ENCODE measurements at places on chromosomes 4 and X.

DNA sequence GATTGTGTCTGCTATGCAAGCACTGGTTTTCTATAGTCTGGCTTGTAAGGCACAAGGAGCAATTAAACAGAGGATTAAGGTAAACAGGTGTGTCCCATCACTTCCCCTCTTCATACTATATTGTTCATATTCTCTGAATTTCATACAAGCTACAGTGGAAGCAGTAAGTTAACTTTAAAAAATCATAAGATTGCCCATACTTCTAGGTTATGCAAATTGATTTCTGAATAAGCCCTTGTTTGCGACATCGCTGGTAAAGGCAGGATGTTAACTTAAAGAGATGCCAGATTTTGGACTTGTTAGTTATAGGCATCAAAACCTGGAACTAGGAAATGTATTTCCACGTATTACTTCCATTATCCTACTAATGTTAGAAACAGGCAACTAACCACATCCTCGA, 1.0 kb upstream of the TMEM131L start:
- DNase-seq: no peak

DNA sequence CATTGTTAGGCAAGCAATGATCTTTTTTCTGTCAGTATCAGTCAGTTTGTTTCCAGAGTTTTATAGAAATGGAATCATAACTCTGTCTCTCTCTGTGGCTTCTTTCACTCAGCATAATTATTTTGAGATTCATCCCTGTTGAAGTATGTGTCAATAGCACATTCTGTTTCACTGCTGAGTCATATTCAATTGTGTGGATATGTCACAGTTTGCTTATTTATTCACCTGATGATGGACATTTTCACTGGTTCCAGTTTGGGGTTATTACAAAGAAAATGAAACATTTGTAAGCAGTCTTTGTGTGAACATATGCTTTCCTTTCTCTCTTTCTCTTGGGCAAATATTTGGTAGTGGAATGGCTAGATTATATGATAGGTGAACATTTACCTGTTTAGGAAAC, 10.2 kb upstream of the ZNF718 start:
- no peak for DNase-seq

DNA sequence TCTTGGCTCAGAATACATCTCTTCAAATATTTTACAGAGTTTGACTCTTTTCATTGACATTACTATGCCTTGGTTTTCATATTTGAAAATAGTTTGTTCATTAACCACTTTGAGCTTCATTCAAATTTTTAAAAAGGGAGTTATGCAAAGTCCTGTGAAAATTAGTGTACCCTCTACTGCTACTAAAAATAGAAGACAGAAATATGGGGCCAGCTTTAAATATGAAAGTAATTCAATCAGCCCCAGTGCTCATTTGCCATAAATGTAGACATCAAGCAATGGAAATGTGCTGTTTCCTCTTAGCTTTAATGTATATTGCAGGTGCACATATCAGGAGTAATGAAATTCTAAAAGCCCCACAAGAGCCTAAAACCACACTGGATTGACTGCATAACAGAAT, 218.7 kb downstream of the SPATA18 start:
- no peak for DNase-seq

- no peak for DNase-seq
These were observed 120.0 kb downstream of the RAB28 start for GRCh38 chr4:13364172-13364571.

DNA sequence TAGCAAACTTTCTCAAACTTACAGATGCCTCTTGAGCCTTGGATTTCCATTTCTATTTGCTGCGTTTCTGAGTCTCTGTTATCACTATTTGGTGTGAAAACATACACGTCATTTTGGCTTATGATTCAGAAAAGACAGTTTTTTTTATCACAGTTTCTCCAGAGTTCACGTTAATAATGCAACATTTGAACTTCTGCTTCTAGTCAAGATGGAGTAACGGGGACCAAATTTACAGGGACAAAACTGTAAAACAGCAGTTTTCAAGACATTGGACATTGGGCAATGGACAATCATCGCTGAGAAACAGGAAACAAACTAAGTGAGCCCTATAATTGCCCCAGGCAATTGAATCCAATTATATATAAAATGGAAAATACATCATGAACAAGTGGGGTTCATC, 36.2 kb upstream of the TASL start:
- DNase-seq: no peak

GRCh38 chr4:143616771-143617170, 83.7 kb downstream of the FREM3 start:
- DNase-seq: no peak

GRCh38 chrX:109140463-109140862, 341.4 kb downstream of the GUCY2F start:
- no peak for DNase-seq

- no peak for DNase-seq
These were observed 735.8 kb downstream of the RPA4 start for GRCh38 chrX:97619499-97619898.

GRCh38 chr4:2592572-2592971, 56.1 kb downstream of the FAM193A start:
- DNase-seq: no peak

GRCh38 chr4:37381040-37381668, 136.6 kb downstream of the NWD2 start:
- DNase-seq: no peak

GRCh38 chr4:97414161-97414560, 729.1 kb downstream of the STPG2 start:
- no peak for DNase-seq

DNA sequence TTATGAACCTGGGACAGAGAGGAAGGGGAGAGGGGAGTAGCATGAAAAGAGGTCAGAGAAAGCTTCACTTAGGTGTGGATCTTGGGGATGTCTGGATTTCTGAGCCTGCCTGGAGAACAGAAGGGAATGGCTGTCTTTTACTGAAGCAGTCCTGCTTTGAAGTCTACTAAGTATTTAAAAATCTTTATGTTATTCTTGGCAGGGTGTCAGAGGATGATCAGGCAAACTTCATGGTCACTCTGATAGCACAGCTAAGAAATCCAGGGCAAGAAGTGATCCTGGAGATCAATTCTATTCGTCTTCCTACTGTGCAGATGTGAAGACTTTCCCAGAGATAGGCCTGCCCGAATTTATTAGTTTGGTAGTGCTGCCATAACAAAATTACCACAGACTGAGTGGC, 464.4 kb upstream of the BOD1L1 start:
- DNase-seq: no peak

GRCh38 chrX:111886678-111887077, 10.7 kb downstream of the TRPC5OS start:
- DNase-seq: no peak

- no peak for DNase-seq
These were observed 53.4 kb downstream of the TNIP2 start for GRCh38 chr4:2702770-2703169.

GRCh38 chr4:10015140-10015753, 6.0 kb downstream of the SLC2A9 start:
- DNase-seq: no peak

DNA sequence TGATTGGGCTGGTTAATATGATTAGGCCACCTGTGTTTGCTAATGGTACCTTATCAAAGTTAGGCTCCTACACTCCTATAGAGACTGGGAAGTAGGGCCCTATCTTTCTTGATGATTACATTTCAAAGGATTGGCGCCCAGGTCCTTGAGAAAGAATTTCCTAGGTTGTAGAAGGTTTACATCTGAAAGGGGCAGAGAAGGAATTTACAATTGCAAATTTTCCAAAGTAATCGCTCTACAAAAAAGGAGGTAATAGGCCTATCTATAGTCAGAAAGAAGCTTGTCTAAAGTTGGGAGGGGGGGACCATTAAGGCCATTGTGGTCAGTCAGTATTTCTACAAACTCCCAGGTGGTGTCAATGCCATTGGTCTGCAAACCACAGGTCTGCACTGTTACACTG, 638.4 kb downstream of the IL1RAPL1 start:
- DNase-seq: no peak

DNA sequence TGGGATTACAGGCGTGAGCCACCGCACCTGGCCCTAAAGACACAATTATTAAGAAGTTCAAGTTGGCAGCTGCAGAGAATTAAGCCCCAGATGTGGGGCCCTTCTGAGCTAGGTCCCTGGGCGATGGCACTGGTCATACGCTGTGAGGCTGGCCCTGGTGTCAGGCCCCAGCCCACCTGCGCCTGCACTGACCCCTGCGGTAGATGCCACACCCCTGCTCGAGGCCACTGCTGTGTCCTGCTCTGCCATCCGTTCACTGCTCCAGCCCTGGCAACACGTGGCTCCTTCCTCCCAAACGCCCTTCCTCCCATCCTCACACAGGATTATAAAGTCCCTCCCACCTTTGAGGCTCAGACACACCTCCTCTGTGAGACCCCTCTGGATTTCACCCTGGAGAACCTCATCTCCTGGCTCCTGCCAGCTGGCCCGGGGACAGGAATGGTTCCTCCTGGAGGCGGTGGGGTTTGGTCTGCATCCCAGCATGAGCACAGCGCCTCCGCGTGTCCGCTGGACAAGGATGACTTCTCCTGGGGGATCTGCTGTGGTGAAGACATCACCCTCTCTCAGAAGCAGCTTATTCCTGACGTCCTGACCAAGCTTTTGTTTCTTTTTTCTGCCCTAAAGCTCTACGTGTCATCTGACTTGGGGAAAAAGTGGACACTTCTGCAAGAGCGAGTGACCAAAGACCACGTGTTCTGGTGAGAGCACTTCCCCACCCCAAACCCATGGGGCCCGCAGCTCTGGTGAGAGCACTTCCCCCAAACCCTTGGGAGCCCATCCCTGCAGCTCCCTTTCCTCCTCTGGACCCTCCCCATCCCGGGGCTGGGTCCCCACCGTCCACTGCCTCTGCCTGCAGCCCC, 219.0 kb upstream of the PSAPL1 start:
- no peak for DNase-seq

DNA sequence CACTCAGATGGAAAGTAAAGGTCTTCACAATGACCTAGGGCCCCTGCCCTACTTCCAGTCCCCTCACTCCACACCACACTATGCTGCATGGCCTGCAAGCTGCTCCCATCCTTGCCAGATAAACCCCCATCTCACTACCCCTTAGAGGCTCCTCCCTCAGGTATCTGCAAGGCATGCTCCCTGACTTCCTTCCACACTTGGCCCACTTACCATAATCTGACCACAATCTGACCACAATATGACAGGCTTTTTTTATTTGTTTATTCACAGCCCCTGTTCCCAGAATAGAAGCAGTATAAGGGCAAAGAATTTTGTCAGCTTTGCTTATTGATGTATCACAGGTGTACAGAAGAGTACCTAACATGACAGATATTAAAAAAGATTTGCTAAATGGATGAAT, 124.7 kb downstream of the CAMK2D start:
- DNase-seq: no peak

DNA sequence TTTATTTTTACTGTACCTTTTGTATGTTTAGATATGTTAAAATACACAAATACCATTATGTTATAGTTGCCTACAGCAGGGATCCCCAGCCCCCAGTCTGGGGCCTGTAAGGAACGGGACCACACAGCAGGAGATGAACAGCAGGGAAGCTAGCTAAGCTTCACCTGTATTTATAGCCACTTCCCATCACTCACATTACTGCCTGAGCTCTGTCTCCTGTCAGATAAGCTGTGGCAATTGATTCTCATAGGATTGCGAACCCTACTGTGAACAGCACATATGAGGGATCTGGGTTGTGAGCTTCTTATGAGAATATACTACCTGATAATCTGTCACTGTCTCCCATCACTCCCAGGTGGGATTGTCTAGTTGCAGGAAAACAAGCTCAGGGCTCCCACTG, 73.9 kb downstream of the BMPR1B start:
- no peak for DNase-seq

DNA sequence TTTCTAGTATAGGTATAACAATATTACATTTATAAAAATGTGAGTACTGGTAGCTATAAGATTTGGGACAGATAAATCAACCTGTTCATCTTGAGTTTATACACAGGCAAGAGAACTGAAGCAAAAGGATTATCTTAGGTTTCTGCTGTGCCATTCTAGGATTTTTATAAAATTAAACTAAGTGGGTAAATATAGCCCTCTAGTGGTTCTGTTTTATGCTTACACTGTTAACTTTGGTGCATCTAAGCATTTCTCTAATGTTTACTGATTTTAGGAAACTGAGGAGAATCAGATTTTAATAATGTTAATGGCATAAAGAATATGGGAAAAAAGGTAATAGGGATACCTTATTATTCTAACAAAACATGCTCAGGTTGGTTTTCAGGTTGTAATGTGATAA, 1.1 kb upstream of the RRH start:
- no peak for DNase-seq

GRCh38 chr4:128141866-128142265, 80.8 kb downstream of the LARP1B start:
- DNase-seq: no peak

- no peak for DNase-seq
These were observed 43.0 kb upstream of the GABRA2 start for GRCh38 chr4:46432923-46433322.

DNA sequence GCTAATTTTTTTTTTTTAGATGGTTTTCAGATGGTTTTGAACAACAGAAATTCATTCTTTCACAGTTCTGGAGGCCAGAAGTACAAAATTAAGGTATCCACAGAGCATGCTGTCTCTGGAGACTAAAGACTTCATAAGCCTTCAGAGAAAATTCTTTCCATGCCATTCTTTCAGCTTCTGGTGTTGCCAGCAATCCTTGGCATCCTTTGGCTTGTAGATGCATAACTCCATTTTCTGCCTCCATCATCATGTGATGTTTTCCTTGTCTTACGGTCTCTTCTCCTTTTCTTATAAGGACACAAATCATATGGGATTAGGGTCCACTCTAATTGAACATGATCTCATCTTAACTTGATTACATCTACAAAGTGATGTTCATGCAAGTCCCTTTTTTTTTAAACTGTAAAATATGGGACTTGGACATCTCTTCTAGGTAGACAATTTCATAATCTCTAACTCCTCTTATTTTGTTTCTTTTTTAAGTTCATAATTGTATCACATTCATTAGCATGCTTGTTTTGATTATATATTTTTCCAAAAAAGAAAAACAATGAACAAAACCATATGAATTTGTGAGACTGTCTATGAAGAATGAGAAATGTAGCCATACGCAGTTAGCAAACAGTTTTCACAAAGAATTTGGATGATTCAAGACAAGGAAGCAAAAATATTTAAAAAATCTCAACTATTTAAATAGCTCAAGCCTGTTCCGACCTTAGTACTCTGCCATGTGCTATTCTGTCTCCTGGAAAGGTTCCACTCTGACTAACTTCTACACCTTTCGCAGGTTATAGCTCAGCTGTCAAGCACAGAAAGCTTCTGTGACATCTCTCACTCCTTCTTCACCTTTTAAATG, 53.1 kb upstream of the GIMD1 start:
- DNase-seq: no peak

- DNase-seq: no peak
These were observed 134.8 kb downstream of the HS3ST1 start for GRCh38 chr4:11293866-11294265.

GRCh38 chrX:92232182-92232581, 453.0 kb downstream of the PCDH11X start:
- no peak for DNase-seq

- no peak for DNase-seq
These were observed 33.5 kb upstream of the CD99 start for GRCh38 chrX:2657532-2658113.

GRCh38 chr4:56570041-56570440, 64.5 kb downstream of the ARL9 start:
- no peak for DNase-seq
